ENCODE measurements at places on chromosomes 11 and 22. TPM values are rescaled to one million over a fixed set of nuclear protein-coding genes. Genes with fewer than 3 reads are reported as not detected.

GRCh38 chr11:122851366-122851966 lies 13.2 kb downstream of the CRTAM start:
- no peak for DNase-seq

DNA sequence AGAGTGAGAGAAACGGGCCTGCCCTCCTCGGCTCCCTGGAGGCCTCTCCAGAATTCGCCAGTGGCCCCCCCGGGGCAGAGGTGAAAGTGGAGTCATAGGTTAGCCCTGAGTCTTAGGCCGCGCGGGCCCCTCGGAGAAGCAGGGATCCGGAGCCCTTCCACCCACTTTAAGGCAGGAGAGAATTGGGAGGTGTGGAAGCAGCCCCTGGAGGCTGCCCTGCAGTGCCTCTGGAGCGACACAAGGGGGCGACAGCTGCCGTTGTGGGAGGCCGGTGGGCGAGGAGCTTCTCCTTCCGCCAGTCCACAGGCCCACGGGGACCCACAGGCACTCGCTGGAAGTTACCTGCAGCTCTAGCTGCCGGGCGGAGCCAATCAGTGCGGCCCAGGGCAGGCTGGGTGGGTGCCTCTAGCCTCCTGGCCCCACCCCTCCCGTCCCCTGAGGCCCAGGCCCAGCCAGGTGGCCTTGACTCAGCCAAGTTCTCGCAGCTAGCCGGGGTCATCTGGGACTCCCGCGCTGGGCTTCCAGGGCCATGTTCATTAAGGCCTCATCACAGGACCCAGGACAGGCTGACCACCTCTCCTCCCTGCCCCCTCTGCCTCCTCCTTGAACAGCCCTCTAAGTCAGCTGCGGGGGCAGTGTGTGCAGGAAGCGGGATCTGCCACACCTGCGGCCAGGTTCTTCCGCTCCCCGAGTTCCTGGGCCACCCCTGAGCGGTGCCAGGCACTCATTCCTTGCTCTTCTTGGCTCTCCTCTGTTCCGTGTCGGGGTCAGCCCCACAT lies 5.0 kb downstream of the DGKZ start:
- no peak for DNase-seq

DNA sequence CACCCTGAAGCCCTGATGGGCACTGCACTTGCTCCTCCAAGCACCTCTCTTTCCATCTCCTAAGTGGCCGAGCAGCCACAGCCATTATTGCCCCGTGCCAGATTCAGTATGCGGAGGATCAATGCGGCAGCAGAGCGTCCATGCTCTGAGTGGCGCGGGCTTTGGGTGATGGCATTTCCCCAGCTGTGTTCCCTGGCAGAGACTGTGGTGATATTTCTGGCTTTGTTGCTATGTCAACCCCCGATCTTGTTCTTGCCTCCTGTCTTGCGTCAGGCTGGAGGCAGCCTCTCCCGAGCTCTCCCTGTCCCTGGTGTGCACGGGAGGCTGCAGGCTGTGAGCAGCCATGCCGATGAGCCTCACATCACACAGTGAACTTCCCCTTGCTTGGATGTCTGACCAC lies 1018.6 kb downstream of the TBC1D22A start:
- DNase-seq, result no peak

DNA sequence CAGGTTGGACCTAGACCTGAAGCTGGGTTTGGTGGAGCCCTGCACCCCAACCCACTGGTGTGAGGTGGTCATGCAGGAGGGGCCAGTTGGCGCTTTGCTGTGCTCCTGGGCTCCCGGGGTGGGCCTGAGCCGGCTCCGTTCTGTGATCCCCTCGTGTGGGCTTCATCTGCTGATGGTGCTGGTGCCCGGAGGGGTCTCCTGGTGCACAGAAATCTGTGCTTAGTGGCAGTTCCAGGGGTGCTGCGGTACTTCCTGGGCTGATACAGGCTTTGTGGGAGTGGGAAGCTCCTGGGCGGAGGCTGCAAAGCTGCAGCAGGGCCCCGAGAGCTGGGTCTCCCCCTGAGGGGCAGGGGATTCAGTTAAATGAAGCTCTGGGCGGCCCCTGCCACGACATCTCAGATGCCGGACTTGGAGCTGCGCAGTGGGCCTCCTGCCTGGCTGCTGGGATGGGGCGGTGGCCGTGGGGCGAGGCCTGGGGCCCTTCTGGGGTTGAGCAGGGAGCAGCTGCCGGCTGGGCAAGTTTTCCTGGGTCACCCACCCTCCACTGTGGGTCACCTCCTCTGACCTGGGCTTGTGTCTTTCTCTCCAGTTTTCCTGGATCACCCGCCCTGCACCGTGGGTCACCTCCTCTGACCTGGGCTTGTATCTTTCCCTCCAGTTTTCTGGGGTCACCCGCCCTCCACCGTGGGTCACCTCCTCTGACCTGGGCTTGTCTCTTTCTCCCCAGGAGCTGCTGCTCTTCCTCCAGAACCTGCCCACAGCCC lies 410.5 kb downstream of the TBC1D22A start:
- no peak for DNase-seq

DNA sequence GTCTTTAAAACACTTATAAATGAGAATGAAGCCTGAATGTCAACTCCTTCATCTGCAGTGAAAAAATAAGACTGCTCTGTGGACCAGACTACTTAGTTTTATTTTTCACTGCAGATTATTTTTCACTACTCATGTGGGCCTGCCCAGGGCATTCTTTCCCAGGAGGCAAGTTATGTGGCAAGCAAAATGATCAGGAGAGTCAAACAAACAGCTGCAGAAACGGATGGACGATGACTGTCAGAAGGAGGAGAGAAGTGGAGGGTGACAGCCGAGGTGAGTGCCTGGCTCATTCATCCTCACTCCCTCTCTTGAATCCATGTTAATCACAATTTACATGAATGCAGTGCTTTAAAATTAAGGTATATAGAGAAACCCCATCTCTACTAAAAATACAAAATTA lies 5.8 kb upstream of the LRP5 start:
- DNase-seq, result no peak

DNA sequence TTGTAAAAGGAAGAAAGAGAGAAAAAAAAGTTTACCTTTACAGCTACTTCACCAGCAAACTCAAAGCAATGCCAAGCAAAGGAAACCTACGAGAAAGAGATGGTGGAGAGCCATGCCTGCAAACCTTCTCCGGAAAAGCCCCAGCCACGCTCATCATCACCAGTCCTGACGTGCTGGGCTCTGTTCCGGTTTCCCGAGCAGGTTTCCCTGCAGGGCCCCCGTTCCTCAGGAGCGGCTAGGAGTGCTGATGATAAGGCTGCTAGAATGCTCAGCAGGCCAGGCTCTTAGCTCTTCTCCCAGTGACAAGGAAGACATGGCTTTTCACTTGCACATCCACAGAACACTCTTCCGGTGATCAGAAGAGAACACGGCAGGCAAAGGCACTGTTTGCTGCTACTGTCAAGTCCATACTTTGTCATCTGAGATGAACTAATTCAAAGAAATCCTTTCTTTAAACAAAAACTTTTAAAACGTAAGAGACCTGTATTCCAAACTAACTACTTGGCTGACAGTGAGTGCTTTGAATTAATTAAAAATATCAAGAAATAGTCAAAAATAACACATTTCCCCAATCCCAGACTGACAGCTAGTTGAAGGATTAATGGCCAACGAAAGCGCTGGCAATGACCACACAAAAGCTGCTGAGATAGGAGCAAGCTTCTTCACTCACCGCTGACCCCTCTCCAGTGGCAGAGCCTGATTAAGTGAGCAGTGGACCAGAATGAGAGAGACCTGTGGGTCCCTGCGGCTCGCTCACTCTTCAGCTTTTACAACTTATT lies 35.8 kb downstream of the DUSP8 start:
- DNase-seq, result no peak

DNA sequence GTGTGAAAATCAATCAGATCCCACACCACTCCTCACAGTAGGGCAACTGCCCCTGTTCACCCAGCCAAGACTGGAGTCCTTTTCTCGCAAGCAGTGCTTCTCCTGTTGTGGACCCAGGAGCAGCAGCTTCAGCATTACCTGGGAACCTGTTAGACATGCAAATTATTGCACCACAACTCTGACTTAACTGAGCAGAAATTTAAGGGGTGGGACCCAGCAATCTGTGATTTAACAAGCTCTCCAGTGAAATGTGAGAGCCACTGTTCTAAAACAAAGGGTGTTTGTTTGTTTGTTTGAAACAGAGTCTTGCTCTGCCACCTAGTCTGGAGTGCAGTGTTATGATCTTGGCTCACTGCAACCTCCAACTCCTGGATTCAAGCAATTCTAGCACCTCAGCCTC lies 591.4 kb downstream of the SOX6 start:
- no peak for DNase-seq

- DNase-seq, result no peak
Measured at GRCh38 chr11:14676068-14676467, 32.5 kb downstream of the PDE3B start.

DNA sequence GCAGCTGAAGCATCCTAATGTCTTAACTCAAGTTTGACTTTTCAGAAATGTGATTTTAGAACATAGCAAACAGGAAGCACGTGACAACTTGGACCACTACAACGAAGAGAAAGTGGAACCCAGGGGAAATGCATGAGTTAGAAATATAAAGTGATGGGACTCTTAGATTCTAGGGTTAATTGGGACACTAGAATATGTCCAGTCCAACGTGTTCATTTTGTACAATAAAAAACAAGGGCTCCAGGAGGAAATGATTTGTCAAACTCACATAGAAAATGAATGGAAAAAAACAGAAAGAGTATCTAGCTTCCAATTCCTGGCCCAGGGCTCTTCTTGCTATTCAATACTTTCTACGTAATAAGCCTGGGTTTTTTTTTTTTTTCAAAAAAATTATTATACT lies 30.7 kb downstream of the TIMP3 start:
- no peak for DNase-seq

The CCDC87 gene
- total RNA-seq, result 0.14 TPM

- DNase-seq, result no peak
Measured at GRCh38 chr11:124627546-124627945, 4.9 kb downstream of the TBRG1 start.

The CBLIF gene
- not detected for total RNA-seq

DNA sequence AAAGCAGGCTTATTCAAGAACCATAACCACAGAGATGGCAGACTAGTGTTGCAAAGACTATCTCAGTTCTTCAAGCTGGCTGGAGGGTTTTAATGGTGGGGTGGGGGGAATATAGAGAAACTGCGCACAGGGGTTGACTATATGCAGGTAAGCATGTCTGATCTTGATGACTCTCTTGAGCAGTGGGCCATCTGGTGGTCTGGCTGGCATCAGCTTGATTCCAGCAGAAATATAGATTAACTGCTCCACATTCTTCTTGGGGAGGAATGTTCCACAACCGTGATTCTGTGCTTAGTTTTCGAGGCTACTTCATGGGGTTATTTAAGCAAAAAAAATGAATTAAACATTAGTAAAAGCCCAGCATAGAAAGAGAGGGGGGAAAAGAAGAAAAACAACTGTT lies 158.8 kb upstream of the PGR start:
- no peak for DNase-seq

GRCh38 chr11:17596711-17597110 lies 49.7 kb downstream of the OTOG start:
- DNase-seq, result no peak

DNA sequence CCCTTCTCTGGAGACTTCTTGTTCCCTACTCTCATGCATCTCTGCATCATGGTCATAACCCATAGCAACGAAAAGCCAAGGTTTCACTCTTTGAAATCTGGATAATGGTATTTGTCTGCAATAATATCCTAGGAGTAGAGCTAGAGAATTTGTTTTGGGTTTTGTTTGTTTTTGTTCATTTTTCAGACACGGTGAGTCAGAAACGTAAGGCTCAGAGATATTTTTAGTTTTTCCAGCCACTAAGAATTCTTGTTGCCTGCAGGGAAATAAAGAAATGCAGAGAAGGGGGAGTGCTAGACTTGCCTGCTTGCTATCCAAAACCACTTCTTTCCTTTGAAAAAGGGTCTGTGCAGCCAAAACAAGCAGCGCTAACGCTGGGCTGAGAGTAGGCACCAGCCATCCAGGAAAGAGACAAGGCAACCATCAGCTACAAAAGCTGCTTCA lies 26.0 kb downstream of the POU2AF3 start:
- no peak for DNase-seq

DNA sequence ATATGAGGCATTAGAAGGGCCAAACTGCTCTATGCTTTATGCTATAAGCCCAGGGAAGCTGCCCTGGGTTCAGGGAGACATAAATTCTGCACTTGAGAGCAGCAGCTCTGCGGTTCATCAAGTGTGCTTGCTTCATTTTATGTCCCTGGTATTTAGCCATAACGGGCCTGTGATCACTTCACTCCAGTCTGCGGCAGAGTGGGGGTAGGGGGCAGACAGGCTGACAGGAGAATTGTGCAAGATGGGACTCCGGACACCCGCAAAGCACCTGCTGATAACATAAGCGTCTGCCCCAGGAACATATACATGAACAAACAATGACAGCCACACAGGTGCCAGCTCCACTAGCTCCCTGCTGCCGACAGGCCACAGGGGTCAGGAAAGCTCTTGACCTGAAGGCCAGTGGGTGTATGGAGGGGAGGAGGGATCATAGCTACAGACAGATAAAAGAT lies 56.1 kb downstream of the SMCO4 start:
- DNase-seq, result no peak

The APOBEC3B gene
- total RNA-seq, result 0.49 TPM

DNA sequence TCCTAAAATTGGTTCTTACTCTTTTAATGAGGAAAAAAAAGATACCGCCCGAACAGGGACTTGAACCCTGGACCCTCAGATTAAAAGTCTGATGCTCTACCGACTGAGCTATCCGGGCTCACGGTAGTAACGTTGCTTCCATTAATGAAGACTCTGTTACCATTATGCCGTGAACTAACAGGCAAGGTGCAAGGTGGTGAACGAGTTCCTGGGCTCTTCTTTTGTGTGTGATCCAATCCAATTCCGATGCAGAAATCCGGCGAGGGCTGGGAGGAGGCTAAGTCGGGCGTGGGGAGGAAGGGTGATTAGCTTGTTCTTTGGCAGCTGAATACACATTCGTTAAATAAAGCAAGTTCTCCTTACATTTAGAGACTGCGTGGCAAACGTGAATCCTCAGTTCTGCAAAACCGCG lies 49.0 kb downstream of the OR4D9 start:
- no peak for DNase-seq

Measured in heart left ventricle (tissue), 16 donors.